ENCODE measurements at places on chromosomes 13 and 19.

- DNase-seq: no peak
Measured at GRCh38 chr19:55638864-55639359, 1.9 kb upstream of the ZNF580 start.

DNA sequence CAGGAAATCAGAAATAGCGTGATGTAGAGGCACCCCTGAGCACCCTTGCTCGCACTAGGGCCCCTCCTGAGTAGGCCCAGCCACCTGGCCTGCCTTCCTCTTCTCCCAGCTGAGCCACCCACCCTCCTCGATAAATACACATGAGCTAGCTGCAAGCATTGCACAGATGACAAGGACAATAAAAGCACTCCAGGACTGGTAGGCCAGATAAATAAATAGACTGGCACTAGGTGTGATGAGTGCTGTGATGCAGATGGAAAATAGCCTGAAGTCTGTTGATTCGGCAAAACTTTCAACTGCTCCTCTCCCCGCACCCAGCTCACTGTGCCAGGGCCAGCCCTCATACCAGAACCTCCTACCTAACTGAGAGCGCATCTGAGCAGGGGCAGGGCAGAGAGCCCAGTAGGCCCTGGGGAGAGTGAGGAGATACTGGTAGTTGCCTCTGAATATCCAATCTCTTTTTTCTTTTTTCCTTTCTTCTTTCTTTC lies 54.5 kb upstream of the GPI start:
- DNase-seq: no peak

DNA sequence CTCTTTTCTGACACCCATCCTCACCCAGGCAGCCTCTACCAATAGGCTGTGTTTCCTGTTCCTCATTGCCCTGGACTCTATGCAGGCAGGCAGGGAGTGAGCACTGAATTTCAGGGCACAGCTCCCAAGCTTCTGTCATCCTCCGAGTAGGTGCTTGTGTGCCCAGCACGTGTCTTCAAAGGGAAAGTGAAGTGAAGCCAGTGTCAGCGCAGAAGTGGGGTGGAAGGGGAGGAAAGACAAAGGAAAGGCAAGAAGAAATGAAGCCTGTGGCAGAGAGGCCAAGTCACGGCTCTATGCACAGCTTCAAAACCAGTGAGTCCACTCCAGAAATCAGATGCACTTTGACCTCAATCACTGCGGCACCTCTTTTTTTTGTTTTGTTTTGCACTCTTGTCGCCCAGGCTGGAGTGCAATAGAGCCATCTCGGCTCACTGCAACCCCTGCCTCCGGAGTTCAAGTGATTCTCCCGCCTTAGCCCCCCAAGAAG lies 16.9 kb downstream of the CEBPA start:
- no peak for DNase-seq

- DNase-seq: no peak
Measured at GRCh38 chr13:78054157-78054556, 135.5 kb upstream of the EDNRB start.

- no peak for DNase-seq
Measured at GRCh38 chr19:53624771-53625545, 6.8 kb upstream of the DPRX start.

DNA sequence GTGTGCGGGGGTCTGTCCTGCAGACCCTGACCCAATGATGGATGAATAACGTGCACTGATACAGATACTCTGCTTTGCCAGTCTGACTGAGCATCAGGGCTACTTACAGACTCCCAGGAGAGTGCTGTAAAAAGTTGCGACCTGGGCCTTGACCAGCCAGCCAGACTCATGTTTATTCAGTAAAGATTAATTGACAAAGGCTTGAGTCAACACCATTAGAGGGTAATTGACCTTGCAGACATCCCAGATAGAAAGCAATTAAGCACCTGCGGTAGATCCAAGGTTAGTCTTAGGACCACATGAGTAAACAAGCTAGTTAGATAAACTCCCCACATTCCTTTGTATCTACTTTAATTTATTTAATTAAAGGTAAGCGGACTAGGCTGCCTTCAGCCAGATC lies 10.4 kb downstream of the NUDT19 start:
- peak; percentile 71 for DNase-seq

GRCh38 chr13:35478271-35479037 lies 2.0 kb upstream of the MAB21L1 start:
- no peak for DNase-seq

DNA sequence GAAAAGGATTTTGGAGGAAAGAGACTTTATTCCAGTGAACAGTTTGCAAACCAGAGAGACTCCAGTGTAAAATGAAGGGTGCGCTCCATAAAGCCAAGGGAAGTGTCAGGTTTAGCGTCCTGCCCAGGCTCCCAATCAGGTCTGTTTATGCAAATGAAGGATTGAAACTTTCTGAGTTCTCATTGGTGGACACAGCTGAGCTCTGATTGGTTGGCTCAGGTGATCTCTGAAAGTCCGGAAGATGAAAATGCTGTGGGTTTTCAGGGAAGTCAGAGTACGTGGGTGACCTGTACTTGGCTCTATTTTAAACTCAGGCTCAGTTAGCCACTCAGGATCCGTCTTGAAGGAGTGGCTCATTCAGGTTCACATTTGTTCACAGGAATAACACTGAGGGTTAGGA lies 28.7 kb upstream of the CD33 start:
- no peak for DNase-seq

DNA sequence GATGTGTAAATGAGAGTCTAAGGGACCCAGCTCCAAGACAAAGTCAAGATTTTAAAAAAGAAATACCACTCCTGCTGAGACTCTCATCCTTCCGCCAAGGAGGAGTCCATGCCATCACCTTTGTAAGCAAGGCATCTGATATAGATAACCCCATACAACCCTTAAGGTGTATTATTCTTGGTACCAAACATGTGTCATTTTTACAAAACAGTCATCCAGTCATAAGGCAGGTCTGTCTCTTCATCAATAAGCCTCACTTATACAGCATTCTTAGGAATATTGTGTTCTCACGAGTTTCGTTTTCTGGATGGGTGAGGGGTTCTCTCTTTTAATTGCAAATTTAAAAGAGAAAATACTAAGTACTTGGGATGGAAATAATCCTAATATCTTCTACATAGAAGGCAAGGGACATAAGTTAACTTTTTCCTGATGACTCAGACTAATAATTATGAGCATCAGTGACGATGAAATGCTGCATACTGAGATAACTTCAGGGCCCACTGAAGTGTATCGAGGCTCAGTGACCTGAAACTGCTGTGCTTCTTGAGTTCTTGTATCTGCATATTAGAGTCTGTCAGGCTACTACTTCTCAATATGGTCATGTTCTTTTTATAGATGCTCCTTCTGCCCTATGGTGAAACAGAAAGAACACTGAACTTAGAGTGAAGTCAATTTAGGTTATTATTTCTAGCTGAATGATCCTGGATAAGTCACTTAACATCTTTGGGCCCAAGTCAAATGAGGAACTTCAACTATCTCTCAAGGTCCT lies 166.6 kb downstream of the KLF12 start:
- no peak for DNase-seq

DNA sequence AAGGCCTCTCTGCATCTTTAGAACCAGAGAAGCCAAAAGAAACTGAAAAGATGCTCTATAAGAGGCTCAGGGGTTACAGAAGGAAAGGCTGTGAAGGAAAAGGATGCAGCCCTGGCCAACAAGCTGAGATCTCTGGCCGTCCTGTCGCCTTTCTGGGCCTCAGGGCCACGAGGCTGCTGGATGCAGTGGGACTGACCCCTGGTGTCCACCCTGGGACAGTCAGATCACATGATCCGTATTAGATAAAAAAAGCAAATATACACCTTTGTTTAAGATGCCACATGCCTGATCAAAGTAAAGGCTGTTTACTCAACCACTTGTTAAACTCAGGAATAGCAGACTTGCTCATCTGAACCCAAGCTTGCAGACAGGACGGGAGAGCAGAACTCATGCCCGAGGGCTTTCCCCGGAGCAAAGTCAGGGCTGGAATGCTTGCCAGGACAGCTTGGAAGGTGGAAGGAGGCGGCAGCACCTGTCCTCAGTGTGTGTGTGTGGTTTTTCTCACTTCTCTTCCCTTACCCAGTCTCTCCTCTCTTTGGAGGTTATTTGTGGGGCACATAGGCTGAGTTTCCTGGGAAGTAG lies 206.5 kb upstream of the TSHZ3 start:
- no peak for DNase-seq

DNA sequence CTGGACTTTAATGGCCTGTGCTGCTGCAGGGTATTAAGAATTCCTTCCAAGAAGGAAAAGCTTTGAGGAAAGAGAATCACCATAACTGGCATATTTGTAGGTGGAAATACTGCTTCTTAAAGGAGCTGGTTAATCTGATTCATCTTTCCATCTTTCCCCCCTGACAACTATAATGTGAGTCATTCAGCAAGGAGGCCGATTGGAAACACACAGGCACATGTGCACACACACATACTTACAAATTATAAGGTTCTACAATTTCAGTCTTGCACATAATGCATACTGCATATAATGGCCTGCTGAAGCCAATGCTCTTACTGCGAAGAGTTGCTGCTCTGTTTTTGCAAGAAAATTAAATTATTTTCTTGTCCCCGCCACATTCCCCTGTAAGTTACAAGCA lies 78.8 kb upstream of the TPP2 start:
- no peak for DNase-seq

GRCh38 chr13:32838945-32839344 lies 177.3 kb upstream of the KL start:
- peak; percentile 13 for DNase-seq

GRCh38 chr19:2282062-2282861 lies at the start of gene PEAK3:
Gene PEAK3 (minus strand): TSS chr19:2282175. CDS start chr19:2280931, 1,244 bp downstream.
- no peak for DNase-seq

DNA sequence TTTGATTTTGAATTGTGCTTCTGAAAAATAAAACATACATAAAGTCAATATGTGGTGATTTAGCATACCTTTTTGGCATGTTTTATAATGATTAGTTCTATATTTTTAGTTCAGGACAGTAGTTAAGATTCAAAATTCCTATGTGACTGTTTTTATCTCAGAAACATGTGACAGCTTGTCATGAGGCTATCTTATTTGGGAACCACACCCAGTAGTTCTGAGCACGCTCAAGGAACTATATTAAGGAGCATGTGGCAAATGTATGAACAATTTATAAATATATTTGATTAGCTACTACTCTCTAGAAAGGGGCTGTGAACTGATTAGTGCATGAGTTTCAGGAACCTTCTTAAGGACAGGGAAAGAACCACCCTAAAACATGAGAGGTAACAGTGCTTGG lies 38.8 kb downstream of the FGF9 start:
- DNase-seq: no peak

DNA sequence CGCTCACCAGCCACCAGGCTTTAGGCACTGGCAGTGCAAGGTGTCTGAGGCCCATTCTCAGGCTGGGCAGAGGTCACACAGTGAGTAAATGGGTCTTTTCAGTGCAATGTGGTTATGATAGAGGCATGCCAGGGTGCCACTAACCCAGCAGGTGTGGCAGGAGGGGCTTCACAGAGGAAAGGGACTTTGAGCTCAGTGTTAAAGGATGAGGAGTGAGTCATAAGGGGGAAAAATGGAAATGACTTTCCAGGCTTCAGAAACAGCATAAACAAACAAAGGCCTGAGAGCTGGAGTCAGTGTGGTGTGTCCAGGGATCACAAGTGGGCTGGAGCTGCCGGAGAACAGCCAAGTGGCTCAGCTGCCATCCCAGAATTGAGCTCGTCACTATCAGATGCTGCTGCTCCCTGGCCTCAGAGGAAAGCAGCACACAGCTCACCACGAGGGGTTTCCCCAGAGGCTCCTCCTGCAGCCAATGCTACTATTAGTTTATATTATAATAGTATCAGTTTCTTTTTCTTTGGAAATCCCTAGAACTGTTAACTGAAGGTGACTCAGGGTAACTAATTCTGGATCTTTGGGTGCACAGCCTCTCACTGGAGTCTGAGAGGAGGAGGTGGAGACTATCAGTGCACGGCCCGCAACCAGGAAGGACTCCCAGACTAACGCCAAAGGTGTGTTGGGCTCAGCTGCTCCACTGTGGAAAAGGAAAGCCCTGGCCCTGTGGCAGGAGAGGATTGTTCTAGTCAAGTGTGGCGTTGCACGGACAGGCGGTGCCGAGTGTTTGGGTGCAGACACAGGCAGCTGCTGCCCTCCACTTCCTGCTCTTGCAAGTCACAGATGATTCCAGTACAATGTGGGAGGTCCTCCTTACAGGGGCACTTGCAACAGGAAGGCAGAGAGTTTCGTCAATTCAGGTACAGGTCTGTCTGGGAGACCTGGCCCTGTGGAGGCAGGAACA lies 39.5 kb downstream of the DHRS12 start:
- DNase-seq: peak; percentile 19

DNA sequence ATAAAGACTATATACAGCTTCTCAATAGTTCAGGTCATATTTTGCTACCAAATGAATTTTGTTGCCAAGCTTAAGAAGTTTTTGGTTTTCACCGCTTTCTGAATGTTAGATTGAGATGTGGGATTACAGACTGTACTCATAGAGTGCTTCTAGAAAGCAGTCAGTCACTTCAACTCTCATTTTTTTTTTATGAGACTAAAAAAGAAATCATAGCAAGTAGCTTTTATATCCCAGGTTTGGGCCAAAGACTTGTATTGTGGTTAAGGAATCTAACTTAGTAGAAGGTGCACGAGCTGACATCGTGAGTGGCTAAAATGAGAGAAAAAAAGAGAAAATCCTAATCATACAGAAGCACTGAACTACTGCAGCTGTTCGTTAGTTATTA lies 2.2 kb upstream of the USPL1 start:
- DNase-seq: no peak

DNA sequence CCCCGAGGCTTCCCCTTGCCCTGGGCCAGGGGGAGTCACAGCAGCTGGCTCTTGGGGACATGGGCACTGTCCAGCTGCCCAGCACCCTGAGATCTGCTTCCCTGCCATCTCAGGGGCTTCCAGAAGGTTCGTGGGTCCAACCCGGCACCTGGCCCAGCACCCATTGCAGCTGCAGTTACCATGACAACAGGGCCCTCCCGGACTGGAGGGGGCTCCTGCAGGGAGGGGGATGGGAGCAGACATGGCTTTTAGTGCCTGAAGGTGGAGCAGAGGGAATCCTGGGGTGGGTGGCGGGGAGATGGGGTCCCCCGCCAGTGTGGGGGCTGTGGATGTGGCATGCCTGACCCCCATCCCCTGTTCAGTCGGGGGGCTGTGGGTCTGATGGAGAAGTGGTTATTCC lies 14.7 kb downstream of the PIN1 start:
- no peak for DNase-seq

GRCh38 chr13:39349391-39349960 lies 253.5 kb downstream of the LHFPL6 start:
- DNase-seq: no peak

DNA sequence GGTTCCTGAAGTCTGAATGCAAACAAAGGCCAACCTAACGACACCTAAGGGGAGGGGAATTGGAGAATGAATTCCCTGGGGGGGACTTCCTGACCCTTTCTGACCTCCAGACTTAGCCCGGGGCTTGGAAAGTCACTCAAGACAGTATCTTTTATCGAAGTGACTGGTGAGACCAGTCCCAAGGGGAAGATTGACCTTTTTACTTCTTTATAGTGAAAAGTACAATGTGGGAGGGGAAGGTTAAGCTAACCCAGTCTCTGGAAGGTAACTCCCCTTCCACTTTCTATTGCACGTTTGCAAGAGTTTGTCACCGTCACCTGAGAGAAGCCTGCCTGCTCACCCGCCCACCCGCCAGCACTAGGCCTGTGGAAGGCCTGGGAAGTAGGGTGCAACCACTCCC lies 111.9 kb downstream of the EFNB2 start:
- DNase-seq: no peak

All from HuH-7 (cell line).